CD4-positive, alpha-beta T cell treated with Interleukin-6 at 100 ng/mL for 8 hours (primary cell): ENCODE measurements at places on chromosomes 1 and 21.

DNA sequence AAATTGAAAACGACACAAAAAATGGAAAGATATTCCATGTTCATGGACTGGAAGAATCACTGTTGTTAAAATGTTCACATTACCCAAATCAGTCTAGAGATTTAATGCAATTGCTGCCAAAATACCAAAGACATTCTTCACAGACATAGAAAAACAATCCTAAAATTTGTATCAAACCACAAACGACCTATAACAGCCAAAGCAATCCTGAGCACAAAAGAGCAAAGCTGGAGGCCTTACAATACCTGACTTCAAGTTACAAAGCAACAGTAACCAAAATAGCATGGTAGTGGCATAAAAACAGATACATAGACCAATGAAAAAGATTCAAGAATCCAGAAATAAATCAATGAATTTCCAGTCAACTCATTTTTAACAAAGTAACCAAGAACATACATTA lies 1077.3 kb downstream of the KCNT2 start:
- no peak for DNase-seq

DNA sequence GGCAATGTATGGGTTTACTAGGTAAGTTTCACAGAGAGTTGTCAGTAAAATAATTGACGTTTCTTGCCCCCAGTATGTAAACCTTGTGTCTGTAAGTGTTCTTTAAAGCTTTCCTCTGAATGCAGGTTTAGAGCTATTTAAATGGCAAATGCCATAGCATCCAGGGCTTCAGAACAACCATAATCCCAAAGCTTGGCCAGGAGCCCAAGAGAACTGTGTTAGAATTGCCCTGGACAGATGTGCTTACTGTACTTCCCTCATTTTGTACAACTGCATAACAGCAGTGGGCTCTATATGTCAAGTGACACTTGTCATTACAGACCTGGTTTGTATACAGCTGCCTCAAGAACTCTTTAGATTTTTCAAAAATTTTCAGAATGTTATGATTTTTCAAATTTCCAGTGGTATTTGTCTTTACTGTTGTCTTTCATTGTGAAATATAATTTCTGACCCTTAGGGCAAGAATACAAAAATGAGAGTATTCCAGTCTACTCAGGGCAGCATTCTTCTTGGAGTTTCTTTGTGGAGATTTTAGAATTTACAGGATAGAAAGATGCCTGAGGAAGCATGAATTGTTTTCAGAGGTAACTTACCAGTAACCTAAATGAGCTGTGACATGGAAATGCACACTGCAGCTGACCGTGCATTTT lies 136.9 kb upstream of the L1TD1 start:
- DNase-seq = no peak

DNA sequence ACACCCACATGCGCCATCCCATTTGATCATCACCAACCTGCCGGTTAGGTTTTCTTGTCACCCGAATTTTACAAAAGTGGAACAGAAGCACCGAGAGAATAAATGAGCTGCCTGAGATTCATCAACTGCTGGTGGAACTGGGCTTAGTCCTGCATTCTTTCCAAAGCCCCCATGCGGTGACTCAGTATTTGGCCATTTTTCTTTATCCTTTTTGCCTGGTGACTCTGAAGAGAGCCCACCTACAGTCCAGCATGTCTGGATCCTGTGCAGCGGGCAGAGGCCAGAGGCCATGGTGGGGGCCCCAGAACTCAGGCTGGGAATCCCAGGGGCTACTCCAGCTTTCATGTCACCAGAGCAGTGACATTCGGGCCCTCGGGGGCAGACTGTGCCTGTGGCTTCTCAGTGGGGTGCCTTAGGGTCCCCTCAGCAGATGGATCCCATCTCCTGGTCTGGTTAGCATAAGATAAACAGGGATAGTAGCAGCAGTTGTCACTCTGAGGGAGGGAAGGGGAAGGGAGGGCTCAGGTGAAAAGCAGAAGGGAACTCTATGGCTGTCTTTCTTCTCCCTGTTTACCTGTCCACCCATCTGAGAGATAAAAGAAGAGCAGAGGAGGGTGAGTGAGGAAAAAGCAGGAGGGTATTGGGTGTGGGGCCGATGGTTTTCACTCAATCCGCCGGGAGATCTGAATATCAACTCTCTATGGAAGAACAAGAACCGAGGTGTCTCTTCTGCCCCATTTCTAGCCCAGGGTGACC lies 63.2 kb downstream of the KIF26B start:
- no peak for DNase-seq

GRCh38 chr1:201503397-201504176 lies 3.3 kb downstream of the CSRP1 start:
- DNase-seq = no peak

DNA sequence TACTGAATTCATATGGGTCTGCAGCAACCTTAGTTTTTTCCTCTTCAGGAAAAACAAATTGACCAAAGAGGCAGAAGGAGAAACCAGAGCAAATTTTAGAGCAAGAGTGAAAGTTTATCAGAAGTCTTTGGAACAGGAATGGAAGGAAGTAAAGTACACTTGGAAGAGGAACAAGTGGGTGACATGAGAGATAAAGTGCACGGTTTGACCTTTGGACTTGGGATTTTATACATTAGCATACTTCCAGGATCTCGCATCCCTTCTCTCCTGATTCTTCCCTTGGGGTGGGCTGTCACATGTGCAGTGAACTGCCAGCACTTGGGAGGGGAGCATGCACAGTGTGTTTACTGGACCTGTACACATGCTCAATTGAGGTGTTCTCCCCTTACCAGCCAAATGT lies 754.8 kb upstream of the ADAMTS5 start:
- DNase-seq = no peak

DNA sequence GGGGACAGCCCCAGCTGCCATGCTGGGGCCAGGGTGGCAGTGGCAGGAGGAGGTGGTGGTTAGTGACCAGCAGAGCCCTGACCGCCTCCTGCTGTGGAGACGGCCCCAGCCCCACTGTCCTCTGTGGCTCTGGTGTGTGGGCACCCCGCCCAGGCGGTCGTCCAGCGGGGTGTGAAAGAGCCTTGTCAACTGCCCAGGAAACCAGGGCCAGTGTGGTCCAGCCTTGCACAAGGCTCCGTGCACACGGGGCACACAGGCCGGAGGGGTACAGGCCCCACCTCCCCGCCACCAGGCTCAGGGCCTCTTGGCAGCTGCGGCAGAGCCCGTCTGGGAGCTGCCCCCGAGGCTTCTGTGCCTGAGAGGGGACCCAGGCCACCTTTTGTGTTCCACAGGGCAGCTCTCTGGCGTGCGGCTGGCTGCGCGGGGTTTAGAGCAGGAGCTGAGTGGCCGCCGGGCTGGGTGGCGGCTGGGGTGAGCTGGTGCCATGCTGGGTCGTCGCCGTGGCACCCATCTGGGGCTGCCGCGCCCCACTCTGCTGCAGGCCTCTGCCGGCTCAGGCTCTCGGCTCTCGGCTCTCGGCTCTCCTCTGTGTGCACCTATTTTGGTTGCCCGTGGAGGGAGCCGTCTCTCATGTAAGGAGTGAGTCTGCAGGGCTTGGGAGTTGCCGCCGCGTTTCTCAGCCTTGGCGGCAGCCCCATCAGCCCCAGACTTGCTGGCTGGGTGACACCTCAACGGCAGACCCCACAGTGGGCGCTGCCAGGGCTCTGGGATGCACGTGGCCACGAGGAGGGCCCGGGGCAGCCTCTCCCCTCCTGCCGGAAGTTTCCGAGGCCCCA lies 36.1 kb downstream of the SLX9 start:
- no peak for DNase-seq

DNA sequence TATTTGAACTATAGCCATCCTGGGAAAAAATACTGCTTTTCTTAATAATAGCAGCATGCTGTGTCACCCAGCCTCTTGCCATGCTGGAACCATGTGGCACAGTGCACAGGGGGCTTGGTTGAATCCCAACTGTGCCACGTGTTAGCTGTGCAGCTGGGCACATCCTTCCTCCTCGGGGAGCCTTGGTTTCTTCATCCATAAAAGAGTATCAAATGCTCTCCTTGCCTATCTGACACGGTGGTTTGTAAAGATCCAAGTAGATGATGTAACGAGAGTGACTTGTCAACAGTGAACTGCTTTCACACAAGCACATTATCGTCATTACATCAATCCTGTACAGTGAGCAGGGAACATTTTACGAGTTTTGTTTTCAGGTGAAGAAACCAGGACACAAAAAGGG lies 24.4 kb downstream of the VASH2 start:
- DNase-seq = no peak

GRCh38 chr1:93080179-93080823 lies 1.2 kb downstream of the MTF2 start:
- DNase-seq = peak; percentile 42

DNA sequence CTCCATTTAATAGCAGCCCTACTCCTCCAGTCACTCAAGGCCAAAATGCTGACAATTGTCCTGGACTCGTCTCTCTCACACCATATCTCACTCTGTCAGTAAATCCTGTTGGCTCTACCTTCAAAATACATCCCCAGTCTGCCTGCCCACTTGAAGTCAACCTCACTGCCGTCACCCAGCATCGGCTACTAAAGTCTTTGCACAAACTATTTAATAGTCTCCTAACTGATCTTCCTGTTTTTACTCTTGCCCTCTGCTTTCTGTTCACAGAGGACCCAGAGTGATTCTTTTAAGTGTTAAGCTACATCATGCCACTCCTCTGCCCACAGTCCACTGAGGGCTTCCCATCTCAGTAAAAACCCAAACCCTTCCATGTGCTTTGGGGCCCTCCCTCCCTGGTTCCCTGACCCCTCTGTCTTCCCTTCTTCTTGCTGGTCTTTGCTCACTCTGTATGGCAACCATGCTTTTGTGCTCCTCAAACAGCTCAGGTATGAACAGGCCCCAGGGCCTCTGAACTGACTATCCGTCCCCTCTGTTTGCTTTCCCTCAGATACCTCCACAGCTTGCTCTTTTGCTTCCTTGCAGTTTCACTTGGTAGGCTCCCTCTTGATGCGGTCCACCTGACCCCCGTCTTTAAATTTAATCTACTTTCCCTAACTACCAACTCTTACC lies 19.0 kb downstream of the RNASEL start:
- no peak for DNase-seq

DNA sequence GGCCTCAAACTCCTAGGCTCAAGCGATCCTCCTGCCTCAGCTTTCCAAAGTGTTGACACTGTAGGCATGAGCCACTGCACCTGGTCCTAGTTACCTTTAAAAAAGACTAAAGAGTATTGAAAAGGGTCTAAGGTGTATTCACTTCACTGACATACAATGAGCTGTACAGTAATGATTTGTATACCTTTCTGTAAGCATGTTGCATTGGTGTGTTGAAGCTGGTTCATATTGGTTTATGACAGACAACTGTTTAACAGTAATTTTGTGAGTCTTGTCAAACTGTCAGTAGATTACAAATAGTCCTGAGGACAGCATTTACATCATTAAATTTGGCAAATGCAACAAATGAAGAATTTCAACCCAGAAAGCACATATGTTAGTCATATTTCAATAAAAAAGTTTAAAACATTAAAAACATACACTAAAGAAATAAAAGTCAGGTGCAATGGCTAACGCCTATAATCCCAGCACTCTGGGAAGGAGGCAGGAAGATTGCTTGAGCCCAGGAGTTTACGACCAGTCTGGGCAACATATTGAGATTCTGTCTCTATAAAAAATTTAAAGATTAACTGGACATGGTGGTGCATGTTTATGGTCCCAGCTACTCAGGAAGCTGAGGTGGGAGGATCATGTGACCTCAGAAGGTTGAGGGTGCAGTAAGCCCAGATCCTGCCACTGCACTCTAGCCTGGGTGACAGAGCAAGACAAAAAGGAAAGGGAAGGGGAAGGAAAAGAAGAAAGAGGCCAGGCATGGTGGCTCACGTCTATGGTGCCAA lies 88.3 kb upstream of the HP1BP3 start:
- no peak for DNase-seq

DNA sequence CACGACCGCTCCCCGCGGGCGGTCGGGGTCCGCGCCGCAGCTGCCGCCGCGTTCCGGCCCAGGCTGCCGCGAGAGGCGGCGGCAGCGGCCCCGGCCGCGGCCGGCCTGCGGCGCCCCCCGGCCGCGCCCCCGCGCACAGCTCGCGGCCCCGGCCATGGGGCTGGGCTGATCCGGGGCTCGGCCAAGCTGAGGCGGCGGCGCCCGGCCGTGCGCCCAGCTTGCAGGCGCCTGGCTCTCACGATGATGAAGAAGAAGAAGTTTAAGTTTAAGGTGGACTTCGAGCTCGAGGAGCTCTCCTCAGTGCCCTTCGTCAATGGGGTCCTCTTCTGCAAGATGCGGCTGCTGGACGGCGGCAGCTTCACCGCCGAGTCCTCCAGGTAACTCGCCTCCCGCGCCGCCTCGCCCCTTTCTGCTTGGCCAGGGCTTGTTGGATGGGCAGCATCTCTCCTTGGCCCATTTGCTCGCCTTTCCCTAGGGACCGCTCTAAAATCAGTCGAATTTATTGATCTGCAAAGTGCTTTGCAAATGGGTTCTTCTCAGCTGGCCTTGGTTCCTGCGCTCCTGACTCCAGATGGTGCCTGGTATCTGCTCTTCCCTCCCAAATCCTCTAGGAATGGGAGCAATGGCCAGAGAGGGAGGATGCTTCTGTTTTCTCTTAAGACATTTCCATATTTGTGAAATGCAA lies 431 bp downstream of the EEIG2 start:
- DNase-seq = no peak

DNA sequence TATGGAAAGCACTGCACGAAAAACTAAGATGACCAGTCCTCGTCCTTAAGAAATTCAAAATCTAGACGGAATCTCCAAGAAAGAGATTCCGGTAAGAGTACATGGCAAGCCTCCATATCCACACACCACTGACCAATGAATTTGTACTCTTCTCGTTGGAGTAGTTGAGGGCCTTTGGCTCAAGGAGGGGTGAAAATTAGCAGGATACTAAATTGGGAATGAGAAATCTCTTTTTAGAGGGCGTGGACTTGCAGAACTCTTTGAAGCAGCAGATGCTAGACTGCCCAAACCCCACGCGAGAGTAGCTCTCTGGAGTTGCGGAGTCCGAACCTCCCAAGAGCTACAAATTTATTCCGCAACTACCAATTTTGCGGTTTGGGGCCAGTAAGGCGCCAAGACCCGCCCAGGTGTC lies 872 bp upstream of the PPP2R5A start:
- no peak for DNase-seq

DNA sequence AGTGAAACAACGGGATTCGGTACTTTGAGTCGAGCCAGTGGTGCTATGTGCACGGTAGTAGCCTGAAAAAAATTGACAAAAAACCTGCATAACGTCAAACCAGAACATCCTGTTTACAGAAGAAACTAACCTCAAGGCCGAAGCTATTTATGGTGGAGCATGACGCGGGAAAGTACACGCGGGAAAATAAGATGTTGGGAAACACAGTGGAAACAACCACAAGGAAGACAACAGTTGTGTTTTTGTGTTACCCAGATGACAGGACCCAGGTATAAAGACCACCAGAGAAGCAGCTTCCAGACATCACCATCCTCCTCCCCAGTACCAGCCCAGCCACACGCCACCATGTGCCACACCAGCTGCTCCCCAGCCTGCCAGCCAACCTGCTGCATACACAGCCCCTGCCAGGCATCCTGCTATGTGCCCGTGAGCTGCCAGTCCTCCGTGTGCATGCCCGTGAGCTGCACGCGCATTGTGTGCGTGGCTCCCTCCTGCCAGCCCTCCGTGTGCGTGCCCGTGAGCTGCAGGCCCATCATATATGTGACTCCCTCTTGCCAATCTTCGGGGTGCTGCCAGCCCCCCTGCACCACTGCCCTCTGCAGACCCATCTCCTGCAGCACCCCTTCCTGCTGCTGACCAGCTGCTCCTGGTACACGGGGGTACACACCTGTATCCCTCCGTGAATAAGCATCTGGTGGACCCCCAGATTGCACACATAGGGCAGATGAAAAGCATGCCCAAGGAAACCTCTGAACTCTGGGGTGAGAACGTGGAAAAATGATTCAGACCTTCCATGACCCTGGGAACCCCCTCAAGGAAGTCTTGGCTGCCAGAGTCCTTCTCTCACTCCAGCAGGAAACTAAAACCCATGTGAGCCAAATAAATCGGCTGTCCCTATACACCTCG lies at the start of gene KRTAP12-3:
KRTAP12-3 (plus strand) TSS at position 298 of the 906 bp plus-strand sequence; CDS start at position 346, 48 bp downstream.
- peak; percentile 74 for DNase-seq

- no peak for DNase-seq
Measured at GRCh38 chr1:91836331-91837040, 49.5 kb downstream of the TGFBR3 start.
